ENCODE measurements at places on chromosomes 6 and 20. TPM values are rescaled to one million over a fixed set of nuclear protein-coding genes. Genes with fewer than 3 reads are reported as not detected.
A peak's percentile ranks its signal among the peaks of the same experiment; 100 is the strongest.

ZNF311 gene
- total RNA-seq = 2.3 TPM

IMPG1 gene
- not detected for total RNA-seq

SAMHD1 gene
- 10.3 TPM for total RNA-seq

MEP1A gene
- total RNA-seq = not detected

OPRL1 gene
- 2.2 TPM for total RNA-seq

GRCh38 chr6:45921691-45922281 is 93.9 kb downstream of the CLIC5 start:
- no peak for DNase-seq
- no peak overlapping the region for H3K4me3 ChIP-seq
- H3K27ac ChIP-seq = no peak overlapping the region
- no peaks in the 10 kb centered on the region for H3K36me3 ChIP-seq
- H3K4me1 ChIP-seq = peaks cover 20% of the 10 kb centered on the region

DNA sequence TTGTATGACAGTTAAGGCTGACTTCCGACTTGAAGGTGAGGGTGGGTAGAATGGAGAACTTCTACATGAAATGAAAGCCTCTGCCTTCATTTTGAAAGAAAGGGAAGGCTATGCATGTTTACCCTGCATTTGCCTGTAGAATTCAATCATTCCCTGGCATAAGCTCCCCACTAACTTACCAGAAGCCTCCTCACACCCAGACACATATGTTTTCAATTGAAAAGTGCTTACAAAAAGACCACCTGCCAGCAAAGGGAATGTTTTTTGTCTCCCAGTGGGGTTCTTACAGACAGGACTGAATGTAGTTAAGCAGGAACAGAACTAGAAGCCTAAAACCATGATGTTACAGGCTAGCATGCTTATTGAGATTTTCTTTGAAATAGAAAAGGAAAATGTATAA is 392.1 kb upstream of the HSF2 start:
- H3K4me1 ChIP-seq = peaks cover 33% of the 10 kb centered on the region
- no peaks in the 10 kb centered on the region for H3K27me3 ChIP-seq
- no peak for DNase-seq
- no peaks in the 10 kb centered on the region for H3K36me3 ChIP-seq

GRCh38 chr6:111243095-111243494 is 155.8 kb downstream of the SLC16A10 start:
- no peaks in the 10 kb centered on the region for H3K4me1 ChIP-seq
- H3K4me3 ChIP-seq = no peak overlapping the region
- no peak overlapping the region for H3K27ac ChIP-seq
- no peaks in the 10 kb centered on the region for H3K27me3 ChIP-seq
- H3K36me3 ChIP-seq = no peaks in the 10 kb centered on the region

DNA sequence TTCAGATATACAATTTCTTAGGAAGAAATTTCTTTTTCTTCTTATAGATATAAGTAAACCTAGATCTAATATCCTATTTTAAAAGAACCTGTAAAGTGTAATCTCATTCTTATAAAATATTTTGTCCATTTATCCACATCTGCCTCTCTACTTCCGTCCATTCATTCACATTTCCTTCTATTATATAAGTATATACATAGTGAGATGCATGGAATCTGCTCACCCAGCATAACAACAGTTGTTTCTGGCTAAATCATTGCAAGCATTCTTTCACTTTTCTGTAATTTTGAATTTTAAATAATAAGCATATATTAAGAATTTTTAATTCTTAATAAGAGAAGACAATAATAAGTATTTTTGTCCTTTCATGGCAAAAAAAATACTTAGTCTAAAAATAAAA is 45.4 kb downstream of the CEP162 start:
- DNase-seq = no peak
- H3K4me1 ChIP-seq = no peaks in the 10 kb centered on the region
- H3K27ac ChIP-seq = no peak overlapping the region
- no peak overlapping the region for H3K4me3 ChIP-seq
- H3K36me3 ChIP-seq = peaks cover 18% of the 10 kb centered on the region
- H3K27me3 ChIP-seq = no peaks in the 10 kb centered on the region

GRCh38 chr6:41798901-41799558 is 11.5 kb downstream of the TOMM6 start:
- H3K27me3 ChIP-seq = no peaks in the 10 kb centered on the region
- no peaks in the 10 kb centered on the region for H3K4me1 ChIP-seq
- no peak overlapping the region for H3K4me3 ChIP-seq

- no peak overlapping the region for H3K4me3 ChIP-seq
- DNase-seq = no peak
- H3K36me3 ChIP-seq = no peaks in the 10 kb centered on the region
- no peaks in the 10 kb centered on the region for H3K4me1 ChIP-seq
- H3K27me3 ChIP-seq = no peaks in the 10 kb centered on the region
Measured at GRCh38 chr20:24894488-24894887, 54.6 kb upstream of the CST7 start.

- H3K4me3 ChIP-seq = no peak overlapping the region
- H3K27ac ChIP-seq = no peak overlapping the region
- H3K36me3 ChIP-seq = no peaks in the 10 kb centered on the region
- peaks cover 36% of the 10 kb centered on the region for H3K27me3 ChIP-seq
- no peak for DNase-seq
- no peaks in the 10 kb centered on the region for H3K4me1 ChIP-seq
Measured at GRCh38 chr6:156545021-156545420, 232.2 kb upstream of the ARID1B start.

GRCh38 chr6:128491100-128491581 is 29.3 kb downstream of the PTPRK start:
- no peaks in the 10 kb centered on the region for H3K27me3 ChIP-seq
- peak overlapping the region; percentile 49 for H3K4me3 ChIP-seq
- H3K36me3 ChIP-seq = peaks cover 8% of the 10 kb centered on the region
- H3K27ac ChIP-seq = peak overlapping the region; percentile 88
- peaks cover 23% of the 10 kb centered on the region for H3K4me1 ChIP-seq

DNA sequence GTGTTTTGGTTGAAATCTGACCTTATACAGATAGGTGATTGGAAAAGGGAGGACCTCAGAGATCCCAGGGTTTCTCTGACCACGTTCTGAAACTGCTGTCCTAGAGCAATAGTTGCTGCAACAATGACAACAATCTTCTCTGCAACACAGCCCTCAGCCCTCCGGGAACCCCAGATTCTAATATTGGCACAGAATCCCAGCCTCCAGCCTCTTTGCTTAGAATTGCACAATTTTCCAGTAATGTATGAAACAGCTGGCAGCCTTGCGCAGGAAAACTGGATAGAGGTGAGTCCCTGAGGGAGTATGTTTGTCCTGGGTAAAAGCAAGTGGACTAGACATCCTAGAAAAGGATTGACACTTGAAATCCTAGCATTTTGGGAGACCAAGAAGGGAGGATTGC is 30.4 kb upstream of the PNRC1 start:
- no peak for DNase-seq
- H3K27ac ChIP-seq = no peak overlapping the region
- no peaks in the 10 kb centered on the region for H3K36me3 ChIP-seq
- H3K27me3 ChIP-seq = no peaks in the 10 kb centered on the region

DNA sequence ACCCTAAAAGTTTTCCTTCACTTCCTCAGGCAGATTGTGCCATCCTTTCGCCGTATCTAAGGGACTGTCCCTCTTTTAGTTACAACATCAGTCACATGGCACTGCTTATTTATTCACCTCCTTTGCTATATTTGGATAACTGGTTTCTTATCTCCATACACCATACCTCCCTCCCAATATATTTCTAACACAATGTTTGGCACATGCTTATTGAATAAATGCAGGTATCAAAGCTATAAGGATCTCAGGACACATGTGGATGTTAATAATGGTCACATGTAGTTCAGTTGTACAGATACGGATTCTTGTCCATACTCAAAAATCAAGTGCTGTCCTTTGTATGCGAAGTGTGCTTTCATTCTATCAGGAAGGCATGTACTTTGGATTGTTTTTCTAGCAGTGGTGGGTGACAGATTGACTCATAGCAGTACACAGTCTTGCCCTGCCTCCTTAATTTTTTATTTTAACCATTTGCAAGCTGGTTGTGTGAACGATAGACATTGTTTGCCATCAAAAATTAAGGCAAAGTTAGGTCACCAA is 407.1 kb upstream of the RUNX2 start:
- H3K27ac ChIP-seq = no peak overlapping the region
- H3K4me3 ChIP-seq = no peak overlapping the region
- peaks cover 43% of the 10 kb centered on the region for H3K4me1 ChIP-seq
- no peaks in the 10 kb centered on the region for H3K27me3 ChIP-seq
- no peak for DNase-seq

- H3K4me3 ChIP-seq = no peak overlapping the region
- peaks cover 30% of the 10 kb centered on the region for H3K4me1 ChIP-seq
- no peaks in the 10 kb centered on the region for H3K36me3 ChIP-seq
- DNase-seq = no peak
Measured at GRCh38 chr20:20213526-20214121, 154.3 kb upstream of the INSM1 start.

GRCh38 chr6:25002326-25003091 is 66.7 kb upstream of the RIPOR2 start:
- H3K4me3 ChIP-seq = no peak overlapping the region
- H3K27ac ChIP-seq = peak overlapping the region; percentile 47
- peaks cover 16% of the 10 kb centered on the region for H3K4me1 ChIP-seq
- no peaks in the 10 kb centered on the region for H3K27me3 ChIP-seq
- no peaks in the 10 kb centered on the region for H3K36me3 ChIP-seq

GRCh38 chr6:42916288-42916687 is 435 bp downstream of the PTCRA start:
- no peaks in the 10 kb centered on the region for H3K36me3 ChIP-seq
- DNase-seq = no peak
- H3K27ac ChIP-seq = no peak overlapping the region

GRCh38 chr20:6920991-6921613 is 153.6 kb downstream of the BMP2 start:
- H3K4me3 ChIP-seq = no peak overlapping the region
- no peaks in the 10 kb centered on the region for H3K27me3 ChIP-seq
- no peak for DNase-seq
- no peak overlapping the region for H3K27ac ChIP-seq

DNA sequence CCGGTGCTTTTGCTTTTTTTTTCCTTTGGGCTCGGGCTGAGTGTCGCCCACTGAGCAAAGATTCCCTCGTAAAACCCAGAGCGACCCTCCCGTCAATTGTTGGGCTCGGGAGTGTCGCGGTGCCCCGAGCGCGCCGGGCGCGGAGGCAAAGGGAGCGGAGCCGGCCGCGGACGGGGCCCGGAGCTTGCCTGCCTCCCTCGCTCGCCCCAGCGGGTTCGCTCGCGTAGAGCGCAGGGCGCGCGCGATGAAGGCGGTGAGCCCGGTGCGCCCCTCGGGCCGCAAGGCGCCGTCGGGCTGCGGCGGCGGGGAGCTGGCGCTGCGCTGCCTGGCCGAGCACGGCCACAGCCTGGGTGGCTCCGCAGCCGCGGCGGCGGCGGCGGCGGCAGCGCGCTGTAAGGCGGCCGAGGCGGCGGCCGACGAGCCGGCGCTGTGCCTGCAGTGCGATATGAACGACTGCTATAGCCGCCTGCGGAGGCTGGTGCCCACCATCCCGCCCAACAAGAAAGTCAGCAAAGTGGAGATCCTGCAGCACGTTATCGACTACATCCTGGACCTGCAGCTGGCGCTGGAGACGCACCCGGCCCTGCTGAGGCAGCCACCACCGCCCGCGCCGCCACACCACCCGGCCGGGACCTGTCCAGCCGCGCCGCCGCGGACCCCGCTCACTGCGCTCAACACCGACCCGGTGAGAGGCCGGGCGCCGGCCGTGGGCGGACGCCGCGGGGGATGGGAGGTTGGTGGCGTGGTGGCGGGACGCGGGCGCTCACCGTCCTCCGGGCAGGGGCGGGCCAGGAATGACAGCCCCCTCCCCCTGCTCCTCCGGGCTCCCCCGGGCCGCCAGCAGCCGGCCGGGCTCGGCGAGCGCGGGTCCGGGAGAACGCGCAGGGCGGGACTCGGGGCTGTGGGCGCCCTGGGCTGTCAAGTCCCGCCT is 606 bp downstream of the ID4 start:
- H3K4me1 ChIP-seq = peaks cover 52% of the 10 kb centered on the region
- H3K36me3 ChIP-seq = peaks cover 7% of the 10 kb centered on the region
- H3K27me3 ChIP-seq = no peaks in the 10 kb centered on the region
- peak overlapping the region; percentile 97 for H3K27ac ChIP-seq

- H3K27ac ChIP-seq = no peak overlapping the region
- no peaks in the 10 kb centered on the region for H3K36me3 ChIP-seq
- H3K27me3 ChIP-seq = no peaks in the 10 kb centered on the region
- peaks cover 31% of the 10 kb centered on the region for H3K4me1 ChIP-seq
- peak overlapping the region; percentile 39 for H3K4me3 ChIP-seq
Measured at GRCh38 chr20:295804-296203, 1.6 kb upstream of the ZCCHC3 start.

- peaks cover 30% of the 10 kb centered on the region for H3K36me3 ChIP-seq
- H3K4me1 ChIP-seq = peaks cover 38% of the 10 kb centered on the region
- DNase-seq = peak; percentile 66
- H3K4me3 ChIP-seq = peak overlapping the region; percentile 37
Measured at GRCh38 chr20:51696304-51697071, 71.7 kb downstream of the ATP9A start.

DNA sequence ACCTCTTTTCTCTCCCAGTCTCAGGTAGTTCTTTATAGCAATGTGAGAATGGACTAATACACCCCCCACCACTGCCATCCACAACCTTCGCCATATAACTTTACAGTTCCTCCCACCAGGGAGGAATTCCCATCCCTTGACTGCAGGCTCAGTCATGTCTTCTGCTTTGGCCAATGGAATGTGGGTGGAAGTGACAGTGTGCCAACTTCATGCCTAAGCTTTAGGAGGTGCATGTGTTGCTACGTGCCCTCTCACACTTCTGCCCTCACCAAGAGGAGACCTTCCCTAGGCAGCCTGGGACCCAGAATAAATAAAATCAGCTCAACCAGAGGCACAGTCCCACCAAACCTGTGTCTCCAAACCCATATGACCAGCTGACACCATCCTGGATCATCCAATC is 33.0 kb upstream of the LRRN4 start:
- DNase-seq = no peak
- no peak overlapping the region for H3K4me3 ChIP-seq
- H3K36me3 ChIP-seq = peaks cover 52% of the 10 kb centered on the region

DNA sequence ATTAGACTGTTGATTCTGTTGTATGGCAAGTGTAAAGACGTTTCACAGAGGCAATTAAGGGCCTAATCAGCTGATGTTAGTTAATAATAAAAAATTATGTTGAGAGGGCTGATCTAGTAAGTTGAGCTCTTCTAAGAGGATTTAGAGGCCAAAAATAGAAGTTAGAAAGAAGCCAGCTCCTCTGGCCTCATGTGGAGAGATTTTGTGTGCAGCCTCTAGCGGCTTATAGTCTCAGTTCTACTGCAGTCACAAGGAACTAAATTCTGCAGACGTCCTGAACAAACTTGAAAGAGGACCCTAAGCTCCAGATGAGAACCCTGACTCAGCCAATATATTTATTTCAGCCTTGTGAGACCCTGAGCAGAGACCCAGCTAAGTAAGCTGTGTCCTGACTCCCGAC is 498.6 kb downstream of the BTBD3 start:
- H3K4me3 ChIP-seq = no peak overlapping the region
- no peak overlapping the region for H3K27ac ChIP-seq
- no peaks in the 10 kb centered on the region for H3K36me3 ChIP-seq
- DNase-seq = no peak

DNA sequence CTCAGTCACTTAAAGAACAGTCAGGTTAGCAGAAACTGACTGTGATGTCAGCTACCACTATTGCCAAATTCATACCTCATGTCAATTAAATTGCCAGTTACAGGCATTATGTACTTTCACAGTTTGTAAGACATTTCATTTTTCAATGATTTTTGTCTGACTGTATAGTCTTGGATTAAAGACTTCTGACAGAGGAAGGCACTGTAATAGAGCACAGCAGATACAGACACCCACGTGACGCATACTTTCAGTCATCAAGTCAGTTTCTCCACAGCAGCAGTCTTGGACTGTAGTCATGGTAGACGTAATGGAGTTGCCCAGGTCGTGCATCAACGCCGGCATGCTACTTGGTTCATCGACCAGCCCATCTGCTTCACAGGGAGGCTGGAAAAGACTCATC is 29.5 kb upstream of the ELOVL5 start:
- peak overlapping the region; percentile 21 for H3K27ac ChIP-seq
- H3K4me3 ChIP-seq = no peak overlapping the region

Data from mesothelial cell of epicardium (in vitro differentiated cells).